ENCODE measurements at places on chromosomes 6 and 20.
A peak's percentile ranks its signal among the peaks of the same experiment; 100 is the strongest.

DNA sequence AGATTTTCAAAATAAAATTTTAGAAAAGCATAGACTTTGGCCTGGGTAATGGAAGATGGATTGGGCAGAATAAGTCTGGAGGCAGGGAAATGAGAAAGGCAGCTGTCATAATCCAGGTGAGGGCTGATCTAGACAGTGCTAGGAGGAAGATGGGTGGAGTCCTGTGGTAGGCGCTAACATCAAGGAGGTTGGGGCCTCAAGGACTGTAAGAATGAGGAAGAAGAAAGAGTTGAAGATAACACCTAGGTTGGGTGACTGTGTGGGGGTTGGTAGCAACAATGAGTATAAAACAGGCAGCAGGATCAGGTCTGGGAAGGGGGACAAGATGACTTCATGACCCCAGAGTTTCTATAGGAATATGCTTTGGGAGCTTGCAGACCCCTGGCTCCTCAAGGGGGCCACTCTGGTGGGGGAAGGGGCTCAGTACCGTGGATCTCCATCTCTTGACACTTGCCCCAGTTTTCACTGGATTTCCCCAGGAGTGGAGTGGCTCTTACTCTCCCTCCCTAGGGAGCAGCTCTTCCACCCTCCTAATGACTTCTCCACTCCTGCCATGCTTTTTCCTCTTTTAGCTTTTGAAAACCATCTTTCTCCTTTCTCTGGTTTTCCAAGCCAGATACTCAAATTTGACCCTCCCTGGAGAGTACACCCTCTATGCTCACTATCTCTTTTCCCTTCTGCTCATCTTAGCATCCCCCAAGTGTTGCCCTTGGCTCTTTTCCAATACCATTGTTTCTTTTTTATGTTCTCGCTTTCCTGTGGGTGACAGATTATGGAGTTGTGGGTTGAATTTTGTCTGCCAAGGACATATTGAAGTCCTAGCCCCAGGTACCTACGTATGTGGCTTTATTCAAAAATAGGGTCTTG lies 14.8 kb downstream of the TRIM31 start:
- no peak for DNase-seq

GRCh38 chr6:148074738-148075137 lies 267.9 kb upstream of the SASH1 start:
- DNase-seq = no peak

DNA sequence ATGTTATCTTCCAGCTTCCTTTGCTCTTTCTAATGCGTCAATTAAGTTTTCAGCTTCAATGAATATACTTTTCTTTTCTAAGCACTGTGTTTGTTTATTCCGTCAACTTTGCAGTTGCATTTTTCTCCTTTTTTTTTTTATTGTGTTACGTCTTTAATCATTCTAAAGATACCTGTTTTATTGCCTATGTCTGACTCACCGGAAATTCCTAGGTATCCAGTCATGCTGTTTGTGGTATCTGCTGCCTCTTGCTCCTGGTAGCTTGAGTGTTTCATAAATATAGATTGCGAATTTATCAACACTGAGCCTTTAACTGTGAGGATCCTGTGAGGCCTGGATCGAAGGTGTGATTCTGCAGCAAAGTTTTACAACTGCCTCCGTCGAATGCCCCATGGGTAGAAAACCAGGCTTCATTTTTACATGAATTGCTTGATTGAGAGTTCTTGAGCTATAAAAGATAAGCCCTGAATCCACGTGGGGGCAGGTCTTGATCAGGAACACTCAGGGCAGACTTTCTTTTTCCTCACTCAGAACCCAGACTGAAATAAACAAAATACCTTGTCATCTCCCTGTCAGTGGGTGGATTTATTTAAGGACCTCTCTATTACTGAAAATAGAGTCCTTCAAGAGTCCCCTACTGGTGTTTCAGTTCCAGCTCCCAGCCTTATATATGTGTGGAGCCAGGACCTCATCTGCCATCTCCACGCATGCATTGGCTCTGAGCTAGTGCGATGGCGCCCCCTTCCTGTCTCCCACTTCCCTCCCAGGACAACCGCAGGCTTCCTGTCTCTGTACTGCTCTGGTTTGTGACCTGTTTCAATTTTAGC lies 60.1 kb upstream of the LRRC1 start:
- DNase-seq = no peak

- DNase-seq = no peak
Measured at GRCh38 chr6:126056355-126057004, 70.1 kb downstream of the TRMT11 start.

DNA sequence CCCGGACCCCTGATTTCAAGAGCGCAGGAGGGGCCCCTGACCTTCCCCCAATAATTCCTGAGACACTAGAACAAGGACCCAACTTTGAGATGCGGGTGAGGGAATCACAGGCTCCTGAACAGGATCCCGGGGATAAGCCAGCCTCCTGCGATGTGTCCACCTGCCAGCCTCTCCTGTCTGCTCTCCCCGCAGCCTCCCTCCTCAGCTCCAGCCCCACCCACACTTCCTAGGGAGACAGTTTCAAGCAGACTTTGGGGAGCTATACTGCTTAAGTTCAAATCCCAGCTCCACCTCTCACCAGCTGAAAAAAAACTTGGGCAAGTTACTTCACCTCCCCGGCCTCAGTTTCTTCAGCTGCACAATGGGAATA lies 50.8 kb downstream of the GRM4 start:
- DNase-seq = peak; percentile 15

GRCh38 chr6:15489261-15489962 lies 173.4 kb downstream of the DTNBP1 start:
- DNase-seq = no peak

DNA sequence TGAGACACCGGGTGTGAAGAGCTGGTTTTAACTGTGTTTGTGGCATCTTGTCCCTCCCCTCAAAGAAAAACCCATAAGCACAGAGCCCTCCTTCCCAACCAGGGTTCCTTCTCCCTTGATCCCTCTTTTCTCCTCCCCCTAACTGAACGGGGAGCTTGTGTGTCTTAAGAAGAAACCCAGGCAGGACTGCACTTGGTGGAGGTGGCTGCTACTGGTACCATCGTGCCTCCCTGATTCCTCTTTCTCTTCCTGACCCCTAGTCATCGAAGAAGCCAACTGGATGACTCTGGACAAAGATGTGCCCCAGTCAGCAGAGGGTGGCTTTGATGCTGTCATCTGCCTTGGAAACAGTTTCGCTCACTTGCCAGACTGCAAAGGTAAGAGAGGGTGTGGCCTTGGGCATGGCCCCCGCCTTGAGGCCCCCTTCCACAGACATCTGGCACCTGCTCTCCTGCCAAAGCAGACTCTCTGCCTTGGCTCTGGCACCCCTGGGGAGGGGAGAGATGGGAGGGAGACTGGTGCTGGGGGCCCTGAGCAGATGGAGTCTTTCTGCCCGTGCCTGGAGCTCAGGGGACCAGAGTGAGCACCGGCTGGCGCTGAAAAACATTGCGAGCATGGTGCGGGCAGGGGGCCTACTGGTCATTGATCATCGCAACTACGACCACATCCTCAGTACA lies 2.1 kb downstream of the GNMT start:
- DNase-seq = peak; percentile 1

GRCh38 chr20:62918831-62919230 lies 7.5 kb downstream of the DIDO1 start:
- DNase-seq = no peak

DNA sequence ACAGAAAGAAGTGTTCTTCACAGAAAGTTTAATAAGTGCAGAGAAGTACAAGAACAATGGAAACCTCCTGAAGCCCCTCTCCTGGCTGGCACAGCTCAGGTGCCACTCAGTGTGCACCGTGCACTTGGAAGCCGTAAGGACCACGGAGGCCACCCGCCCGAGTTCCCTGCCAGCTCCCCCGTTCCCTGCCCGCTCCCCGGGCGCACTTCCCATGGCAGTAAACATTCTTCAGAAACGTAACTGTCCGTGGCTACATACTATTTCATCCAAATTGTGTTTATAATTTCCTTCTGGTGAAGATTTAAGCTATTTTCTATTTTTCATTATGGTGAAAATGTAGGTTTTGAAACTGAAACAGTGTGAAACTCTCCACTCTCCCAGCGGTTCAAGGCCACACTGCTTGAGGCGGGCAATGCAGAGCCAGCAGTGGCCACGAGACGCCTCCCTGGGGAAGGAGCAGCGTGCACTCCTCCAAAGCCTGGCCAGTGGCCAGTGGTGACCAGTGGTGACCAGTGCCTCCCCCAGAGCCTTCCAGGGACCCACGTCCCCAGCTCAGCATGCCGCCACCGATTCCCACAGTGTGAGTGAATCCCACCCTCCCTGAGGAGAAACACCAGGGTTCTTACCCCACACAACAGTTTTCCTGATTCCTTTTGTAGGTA lies 46.4 kb downstream of the TAF4 start:
- no peak for DNase-seq

DNA sequence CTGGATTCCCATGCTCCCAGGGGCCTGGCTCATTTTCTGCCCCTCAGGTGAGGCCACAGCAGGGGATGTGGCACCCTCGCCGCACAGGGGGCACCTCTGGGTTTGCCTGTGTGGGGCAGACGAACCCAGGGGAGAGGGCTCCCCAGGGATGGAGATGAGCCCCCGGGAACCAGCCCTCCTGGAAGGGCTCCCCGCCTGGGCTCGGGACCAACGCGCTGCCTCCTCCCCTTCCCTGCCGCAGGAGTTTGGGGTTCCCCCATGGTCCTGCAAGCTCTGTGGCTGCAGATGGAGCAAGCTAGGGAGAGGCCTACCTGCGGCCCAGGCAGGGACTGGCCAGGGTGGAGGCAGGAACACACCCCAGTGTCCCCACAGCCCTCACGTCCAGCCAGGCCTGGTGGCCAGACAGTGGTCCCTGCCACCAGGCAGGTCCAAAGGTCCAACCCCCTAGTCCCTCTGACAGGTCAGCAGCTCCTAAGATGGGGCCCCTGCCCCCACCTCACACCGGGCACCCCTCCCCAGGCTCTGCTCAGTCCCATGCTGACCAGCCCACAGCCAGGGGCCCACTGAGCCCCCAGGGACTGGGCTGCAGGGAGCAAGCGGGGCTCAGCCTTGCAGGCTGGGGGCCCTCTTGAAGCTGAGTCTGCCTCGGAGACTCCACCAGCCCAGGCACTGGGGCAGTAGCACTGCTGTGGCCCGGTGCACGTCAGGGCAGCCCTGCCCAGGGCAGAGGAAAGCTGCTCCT lies 13.7 kb downstream of the LAMA5 start:
- no peak for DNase-seq

DNA sequence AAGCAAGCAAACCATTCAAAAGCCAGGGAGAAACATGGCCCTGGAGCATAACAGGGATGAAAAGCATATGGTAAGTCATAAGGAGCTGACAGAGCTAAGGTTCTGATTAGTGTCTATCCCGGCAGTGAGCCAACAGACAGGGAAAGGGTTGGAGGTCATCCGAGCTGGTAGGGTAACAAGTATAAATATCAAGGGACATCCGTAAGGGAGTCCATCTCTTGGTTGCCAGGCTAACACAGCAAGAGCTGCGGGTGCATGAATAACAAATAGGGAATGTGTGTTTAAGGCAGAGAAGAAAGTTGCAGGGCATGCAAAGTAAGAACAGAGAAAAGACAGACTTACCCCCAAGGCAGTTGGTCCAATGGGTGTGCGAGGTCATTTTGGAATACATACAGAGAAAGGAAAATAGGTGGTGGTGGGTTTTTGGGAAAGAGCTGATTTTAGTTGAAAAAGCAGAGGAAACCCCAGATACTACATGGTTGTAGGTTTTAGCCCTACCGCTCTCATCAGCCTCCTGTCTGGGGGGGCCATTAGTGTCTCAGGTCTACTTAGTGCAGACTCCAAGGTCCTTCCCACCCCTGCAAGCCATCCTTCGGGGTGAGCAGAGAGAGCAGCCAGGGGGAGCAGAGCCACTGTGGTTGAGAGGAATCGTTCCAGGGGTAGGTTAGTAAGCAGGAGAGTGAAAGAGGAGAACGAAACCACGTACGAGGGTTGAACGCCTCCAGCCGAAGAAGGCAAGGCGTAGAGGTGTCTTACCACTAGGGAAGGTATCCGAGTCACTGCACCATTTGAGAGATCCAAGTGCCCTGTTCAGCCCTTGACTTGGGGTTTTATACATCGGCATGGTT lies at the start of gene ERVFRD-1:
TSS of gene ERVFRD-1 (minus strand) at position 805 of the 848 bp plus-strand sequence. CDS start 6,415 bp downstream, outside the sequence.
- DNase-seq = no peak

- DNase-seq = no peak
Measured at GRCh38 chr6:33289784-33290315, 449 bp downstream of the PFDN6 start.

GRCh38 chr6:118897386-118897785 lies 3.4 kb downstream of the ASF1A start:
- DNase-seq = no peak

GRCh38 chr6:73610444-73611275 lies 43.1 kb downstream of the SLC17A5 start:
- DNase-seq = peak; percentile 3

GRCh38 chr6:165206798-165207197 lies 102.6 kb downstream of the C6orf118 start:
- DNase-seq = no peak

- DNase-seq = no peak
Measured at GRCh38 chr20:43776691-43777090, 49.9 kb upstream of the GTSF1L start.

- no peak for DNase-seq
Measured at GRCh38 chr6:158666628-158667359, 16.9 kb downstream of the SYTL3 start.

- DNase-seq = peak; percentile 46
Measured at GRCh38 chr6:167933290-167933689, 64.2 kb upstream of the KIF25 start.

DNA sequence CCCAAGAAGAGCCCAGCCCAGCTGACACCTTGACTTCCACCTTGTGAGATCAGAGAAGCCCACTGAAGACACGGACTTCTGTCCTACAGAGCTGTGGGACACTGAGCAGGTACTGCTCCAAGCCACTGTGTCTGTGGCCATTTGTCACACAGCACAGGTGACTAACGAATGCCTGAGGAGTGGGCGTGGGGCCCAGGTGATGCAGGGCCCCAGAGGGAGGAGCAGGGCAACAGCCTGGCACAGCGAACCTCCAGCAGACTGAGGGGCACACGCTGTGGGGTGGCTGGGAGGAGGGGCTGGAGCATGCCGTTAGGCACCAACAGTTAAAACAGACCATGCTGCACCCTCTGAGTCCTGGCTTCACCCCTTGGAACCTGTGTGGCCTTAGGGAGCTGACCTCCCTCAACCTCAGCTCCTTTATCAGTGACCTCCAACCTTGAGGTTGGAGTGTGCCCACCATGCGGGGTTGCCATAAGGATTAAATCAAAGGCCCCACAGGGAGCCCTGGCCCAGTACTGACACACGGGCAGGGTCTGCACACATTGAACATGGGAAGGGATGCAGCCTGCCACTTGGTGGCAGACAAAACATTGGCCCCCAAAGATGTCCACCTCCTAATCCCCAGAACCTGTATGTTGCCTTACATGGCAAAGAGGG lies 119.9 kb upstream of the CST7 start:
- no peak for DNase-seq

- DNase-seq = no peak
Measured at GRCh38 chr6:152261179-152261578, 376.0 kb downstream of the SYNE1 start.

DNA sequence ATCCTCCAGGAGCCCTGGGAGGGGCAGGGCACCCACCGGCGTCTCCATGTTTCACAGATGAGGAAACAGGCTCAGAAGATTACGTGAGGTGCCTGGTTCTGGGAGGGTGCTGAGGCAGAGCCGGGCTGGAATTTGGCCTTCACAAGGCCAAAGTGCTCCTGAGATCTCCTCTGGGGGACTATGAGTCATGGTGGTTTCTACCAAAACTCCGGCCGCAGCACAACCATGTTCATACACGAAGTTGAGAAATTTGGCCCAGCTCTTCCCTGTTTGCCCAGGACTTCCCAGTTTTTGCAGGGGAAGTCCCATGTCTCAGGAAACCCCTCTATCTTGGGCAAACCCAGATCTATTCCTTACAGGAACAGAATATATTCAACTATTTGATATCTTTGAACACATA lies 172.9 kb upstream of the CDYL start:
- DNase-seq = no peak
